CD4-positive, alpha-beta T cell treated with Interleukin-10 for 1 hour (primary cell): ENCODE measurements at places on chromosomes 12 and 14.
A peak's percentile ranks its signal among the peaks of the same experiment; 100 is the strongest.

DNA sequence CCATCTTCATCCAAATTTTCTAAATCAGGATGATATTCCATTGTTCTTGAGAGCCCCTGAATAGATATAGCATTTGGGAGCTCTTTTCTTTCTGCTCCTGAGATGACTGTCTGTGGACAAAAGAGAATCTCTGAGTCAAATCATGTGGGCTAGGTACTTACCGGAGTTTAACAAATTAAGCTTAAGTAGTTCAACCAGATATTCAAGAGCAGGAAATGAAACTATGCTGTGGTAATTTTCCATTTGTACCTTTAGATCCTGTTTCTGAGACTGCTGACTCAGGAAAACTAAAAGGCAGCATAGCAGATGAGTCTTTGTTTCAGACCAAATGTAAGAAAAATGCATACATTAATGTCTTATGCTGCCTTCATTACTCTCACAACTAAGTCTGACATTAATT is at the start of gene CLEC7A:
CLEC7A (minus strand) TSS at position 158 of the 400 bp plus-strand sequence; CDS start at position 41, 117 bp downstream.
- peak; percentile 23 for DNase-seq

DNA sequence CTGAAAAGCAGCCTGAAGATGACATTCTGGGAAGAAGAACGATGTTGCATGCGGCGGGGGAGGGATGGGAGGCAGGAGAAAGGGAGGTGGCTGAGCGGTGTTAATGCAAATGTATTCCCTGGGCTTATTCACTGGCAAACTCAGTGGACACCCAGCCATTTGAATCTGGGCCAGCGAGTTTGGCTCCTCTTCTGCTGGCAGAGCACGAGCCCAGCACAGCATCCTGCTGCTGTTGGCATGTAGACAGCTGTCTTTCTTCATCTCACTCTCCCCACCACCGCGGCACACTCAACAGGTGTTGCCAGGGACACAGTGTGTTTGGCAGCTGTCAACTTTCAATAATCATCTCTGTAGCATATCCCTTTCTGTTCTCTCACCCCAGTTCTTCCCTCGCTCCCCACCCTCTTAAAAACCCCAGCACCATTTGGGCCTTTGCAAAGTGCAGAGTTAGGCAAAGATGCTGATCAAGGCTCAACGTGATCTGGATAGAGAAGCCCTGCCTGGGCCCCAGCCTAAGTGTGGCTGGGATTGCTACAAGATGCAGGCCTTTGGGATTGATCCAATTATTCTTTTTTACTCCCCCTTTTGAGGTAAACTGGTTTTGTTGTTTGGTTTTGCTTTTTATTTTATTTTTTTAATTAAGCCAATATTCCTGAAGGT is 131.9 kb downstream of the EXOC5 start:
- no peak for DNase-seq

DNA sequence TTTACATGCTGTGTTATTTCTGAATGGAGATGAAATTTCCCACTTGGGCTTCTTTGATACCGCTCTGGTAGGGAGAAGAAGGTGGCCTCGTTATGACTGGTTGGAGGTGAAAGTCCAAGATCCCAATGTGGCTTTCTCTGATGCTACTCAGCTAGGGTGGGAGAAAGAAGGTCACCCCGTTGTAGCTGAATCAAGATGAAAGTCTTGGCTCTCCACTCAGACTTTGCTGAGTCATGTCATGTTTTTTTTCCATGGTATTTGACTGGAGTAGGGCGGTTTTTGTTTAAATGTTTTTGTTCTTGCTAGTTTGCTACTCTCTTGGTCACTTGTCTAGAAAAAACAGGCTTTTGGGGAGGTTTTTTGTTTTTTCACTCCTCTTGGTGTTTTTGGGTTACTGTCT is 2.4 kb upstream of the PDE6H start:
- no peak for DNase-seq

- no peak for DNase-seq
Observed at GRCh38 chr14:32706721-32707519, 231.8 kb upstream of the NPAS3 start.

GRCh38 chr12:114852976-114853529 is 169.1 kb upstream of the TBX3 start:
- DNase-seq: no peak

GRCh38 chr14:71730471-71730870 is 201.8 kb upstream of the RGS6 start:
- no peak for DNase-seq

GRCh38 chr12:119802472-119802871 is 74.6 kb downstream of the CIT start:
- no peak for DNase-seq

- DNase-seq: no peak
Observed at GRCh38 chr14:78316052-78316451, 145.9 kb downstream of the NRXN3 start.

DNA sequence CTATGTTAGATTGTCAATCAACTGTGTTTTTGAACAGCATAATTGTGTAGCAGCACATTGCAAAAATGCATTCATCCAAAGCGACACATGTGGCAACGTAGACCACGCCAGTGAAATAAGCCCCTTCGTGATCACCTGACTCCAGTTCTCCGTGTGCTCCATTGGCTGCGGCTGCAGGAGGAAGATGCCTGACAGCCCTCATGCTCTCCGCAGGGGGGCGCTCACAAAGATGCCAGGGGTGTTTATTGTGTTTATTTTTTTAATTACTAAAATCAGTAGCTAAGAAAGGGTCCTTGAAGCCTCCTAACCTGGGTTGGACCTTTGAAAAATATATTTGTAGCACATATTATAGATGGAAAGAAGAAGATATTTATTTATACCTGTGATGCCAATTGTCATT is 116.3 kb downstream of the SLC15A4 start:
- DNase-seq: no peak

GRCh38 chr14:59904184-59904583 is 15.8 kb upstream of the LRRC9 start:
- no peak for DNase-seq

GRCh38 chr12:122888232-122888752 is 7.6 kb downstream of the VPS37B start:
- DNase-seq: peak; percentile 83

GRCh38 chr12:91606662-91607377 is 424.2 kb upstream of the DCN start:
- no peak for DNase-seq

- DNase-seq: peak; percentile 49
Observed at GRCh38 chr14:106039400-106039799, 513.0 kb downstream of the TMEM121 start.

DNA sequence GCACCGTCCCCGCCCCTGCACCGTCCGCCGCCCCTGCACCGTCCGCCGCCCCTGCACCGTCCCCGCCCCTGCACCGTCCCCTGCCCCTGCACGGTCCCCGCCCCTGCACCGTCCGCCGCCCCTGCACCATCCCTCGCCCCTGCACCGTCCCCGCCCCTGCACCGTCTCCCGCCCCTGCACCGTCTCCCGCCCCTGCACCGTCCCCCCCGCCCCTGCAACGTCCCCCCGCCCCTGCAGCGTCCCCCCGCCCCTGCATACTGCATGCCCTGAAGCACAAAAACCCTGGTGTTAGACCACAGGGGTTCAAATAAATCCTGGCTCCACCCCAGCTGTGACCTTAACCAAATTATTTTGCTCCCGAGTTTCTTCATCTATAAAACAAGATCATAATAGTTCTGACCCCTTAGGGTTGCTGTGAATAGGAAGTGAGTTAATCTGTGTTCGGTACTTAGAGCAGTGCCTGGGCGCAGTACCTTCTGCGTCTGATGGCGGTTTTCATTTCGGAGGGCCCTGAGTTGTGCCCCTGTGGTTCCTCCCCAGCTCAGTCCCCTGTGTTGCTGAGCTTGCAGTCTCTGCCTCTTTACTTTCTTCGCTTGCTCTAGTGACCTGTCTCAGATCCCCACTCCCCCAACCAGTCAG is 38.1 kb downstream of the ESRRB start:
- no peak for DNase-seq

DNA sequence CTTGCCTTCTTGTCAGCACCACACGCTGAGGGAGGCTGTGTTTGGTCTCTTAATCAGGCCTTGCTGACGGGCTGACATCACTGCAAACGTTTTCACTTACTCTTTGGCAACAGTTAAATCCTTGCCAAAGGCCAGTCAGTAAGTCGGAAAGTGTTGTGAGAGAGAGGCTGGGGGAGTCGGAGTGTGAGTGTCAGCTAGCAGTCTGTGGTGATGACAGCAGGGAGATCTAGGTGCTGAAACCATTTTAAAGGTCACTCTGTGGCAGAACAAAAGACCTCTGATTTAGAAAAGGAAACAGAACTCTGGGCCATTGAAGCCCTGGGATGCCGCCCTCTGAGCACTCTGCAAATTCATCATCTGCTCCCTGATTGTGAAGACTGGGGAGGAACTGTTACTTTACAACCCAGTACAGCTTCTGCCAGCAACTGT is 143.5 kb downstream of the PAX9 start:
- no peak for DNase-seq

DNA sequence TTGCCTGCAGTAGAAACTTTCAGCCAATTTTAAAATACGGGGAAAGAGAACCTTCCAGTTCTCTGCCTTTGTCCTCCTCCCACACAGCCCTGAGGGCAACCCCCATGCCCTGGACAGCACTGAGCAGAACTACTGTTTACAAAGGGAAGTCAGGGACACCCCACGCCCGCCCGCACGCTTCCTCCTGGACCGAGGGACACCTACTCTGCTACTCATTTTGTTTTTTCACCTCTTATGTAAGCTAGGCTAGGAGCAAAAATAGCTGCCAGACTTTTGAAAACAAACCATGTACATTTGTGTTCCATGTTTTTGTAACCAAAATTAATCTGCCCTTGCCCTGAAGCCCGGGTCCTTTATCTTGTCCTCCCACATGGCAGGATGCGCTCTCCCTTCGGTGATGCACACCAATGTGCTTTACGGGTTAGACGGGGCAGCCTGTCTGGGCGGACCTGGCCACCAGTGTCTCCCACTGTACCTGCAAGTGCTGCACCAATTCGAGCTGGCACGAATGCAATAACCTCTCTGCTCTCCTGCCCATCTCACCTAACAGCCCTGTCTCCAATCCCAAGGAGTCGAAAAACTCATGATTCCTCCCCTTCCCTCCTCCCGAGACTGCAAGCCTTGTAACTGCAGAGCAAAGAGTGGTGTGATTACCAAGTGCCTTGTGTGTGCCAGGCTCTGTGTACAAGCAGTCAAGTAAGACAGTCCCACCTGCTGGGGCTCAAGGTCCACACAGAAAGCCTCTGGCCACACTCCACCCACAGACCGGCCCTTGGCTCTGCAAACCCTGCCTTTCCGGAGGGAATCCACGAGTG is 85.2 kb downstream of the CCDC88C start:
- DNase-seq: no peak

GRCh38 chr12:28132398-28132797 is 57.9 kb upstream of the CCDC91 start:
- DNase-seq: no peak

DNA sequence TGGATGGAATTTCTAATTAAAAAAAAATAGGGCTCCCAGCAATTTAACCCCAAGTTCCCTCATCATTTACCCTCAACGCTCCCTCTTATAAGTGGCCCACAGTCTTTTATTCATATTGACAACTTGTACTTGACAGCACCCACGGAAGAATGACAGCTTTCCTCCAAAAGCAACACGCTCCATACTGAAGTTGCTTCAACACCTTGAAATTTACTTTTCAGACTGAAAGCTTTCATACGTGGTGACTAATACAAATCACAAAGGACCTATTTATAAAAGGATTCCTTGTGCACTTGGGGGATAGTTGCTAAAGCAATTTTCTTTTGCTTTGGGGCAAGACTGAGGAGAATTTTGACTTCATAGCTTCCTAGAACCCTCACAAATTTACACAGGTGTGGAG is 1629.4 kb upstream of the SEL1L start:
- no peak for DNase-seq

DNA sequence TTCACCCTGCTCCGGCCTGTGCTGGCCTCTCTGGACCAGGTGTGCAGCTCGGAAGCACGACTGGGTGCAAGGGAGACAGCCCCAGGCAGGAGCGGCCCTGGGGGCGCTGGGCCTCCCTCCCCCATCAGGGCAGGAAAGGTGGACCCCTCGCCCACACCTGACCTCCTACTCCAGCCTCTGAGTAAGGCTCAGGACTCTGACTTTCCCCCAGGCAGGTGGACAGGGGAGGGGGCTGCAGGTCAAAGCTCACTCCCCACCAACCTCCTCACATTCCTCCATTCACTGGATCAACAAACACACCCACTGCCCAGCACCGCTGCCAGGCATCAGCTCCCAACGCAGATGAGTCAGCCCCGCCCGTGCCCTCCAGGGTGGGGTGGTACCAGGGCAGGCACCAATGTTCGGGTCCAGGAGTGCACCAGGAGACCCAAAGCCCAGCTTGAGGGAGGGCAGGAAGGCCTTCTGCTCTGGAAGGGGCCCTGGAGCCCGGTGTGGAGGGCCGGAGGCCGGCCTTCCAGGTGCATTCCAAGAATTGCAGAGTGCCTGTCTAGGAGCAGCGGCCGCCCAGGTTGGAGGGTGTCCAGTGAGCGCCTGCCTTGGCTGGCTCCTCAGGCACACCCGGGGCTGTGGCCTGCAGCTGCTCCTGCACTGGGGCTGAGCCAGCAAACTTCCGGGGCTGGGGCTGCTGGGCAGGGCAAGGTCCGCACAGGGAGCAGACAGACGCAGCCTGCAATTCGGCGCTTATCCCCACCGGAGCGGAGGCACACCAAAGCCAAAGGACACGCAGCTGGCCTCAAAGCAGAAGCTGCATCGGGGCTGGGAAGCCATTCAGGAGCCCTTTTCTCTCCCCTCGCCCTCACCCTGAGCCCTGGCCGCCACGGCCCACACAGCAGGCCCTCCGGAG is 1.6 kb upstream of the INF2 start:
- DNase-seq: no peak

- peak; percentile 62 for DNase-seq
Observed at GRCh38 chr14:22070119-22070982, 396.7 kb upstream of the OR4E1 start.
